Stimulated activated CD8-positive, alpha-beta memory T cell treated with anti-CD3 and anti-CD28 coated beads, Interleukin-15, amount 100 ng/mL, for 24 hours (primary cell): ENCODE measurements at places on chromosomes 3 and 15.

DNA sequence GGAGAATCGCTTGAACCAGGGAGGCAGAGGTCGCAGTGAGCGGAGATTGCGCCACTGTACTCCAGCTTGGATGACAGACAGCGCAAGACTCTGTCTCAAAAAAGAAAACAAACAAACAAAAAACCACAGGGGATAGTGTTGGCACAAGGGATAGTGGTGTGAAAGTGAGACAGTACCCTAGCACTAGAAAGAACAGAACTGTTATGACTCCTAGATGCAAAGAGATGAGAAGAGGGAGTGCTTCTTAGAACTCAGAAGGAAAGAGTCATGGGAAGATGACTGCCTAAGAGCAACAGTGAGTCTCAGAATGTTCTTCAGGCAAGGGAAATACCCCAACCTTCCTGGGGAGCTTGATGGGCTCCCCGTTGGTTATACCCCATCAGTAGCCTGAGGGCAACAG is 17.8 kb upstream of the ZNF770 start:
- DNase-seq: no peak

DNA sequence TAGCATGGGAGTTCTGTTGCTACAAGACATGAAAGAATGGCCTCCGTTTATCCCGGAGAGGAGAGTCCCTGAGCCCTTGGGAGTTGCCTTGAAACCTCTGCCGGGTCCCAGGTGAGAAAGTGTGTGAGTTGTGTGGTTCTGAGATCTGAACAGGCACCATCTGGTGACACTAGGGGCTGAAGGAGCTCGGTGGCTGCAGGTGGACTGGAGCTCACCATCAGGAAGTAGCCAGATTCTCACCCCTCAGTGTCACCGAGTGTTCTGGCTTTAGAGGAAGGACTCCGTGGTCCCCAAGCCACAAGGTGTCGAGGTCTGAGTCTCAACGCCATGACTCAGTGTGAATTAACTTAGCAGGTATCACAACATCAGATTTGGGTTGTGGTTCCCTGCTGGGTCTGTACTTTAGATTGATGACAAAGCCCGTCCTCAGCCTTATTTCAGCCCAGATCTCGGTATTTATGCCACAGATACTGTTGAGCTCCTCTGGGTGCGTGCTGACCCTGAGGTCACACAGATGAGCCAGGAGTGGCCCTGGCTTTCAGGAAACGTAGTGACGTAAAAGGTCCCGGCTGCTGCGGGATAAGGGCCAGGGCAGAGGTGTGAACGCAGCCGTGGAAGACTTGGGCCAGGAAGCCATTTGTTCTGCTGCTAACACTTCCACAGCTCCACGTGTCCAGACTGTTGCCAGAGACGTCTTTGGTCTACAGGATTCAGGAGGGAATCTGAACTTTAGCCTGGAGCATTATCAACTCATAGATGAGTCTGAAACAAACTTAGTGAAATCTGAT is 54.4 kb downstream of the PGPEP1L start:
- no peak for DNase-seq

GRCh38 chr3:106957029-106957428 is 420.2 kb upstream of the CCDC54 start:
- no peak for DNase-seq

DNA sequence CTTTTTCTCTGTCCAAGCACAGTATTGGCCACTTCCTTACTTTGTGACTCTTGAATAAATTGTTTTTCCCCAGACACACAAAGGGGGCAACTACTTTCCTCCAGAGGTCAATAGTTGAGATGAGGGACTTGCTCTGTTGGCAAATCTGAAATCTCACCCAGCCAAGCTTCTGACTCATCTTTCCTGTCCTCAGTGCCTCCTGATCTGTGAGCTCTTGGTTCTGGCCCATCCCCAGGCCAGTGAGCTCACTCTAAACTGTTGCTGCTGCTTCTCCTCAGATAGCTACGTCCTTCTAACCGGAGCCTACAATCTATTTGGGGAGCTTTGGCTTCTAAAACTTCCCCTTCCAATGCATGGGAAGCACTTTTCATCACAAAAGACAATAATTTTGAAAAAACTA is 50.0 kb upstream of the NMD3 start:
- no peak for DNase-seq

GRCh38 chr3:13353936-13354542 is 66.1 kb downstream of the NUP210 start:
- DNase-seq: no peak

DNA sequence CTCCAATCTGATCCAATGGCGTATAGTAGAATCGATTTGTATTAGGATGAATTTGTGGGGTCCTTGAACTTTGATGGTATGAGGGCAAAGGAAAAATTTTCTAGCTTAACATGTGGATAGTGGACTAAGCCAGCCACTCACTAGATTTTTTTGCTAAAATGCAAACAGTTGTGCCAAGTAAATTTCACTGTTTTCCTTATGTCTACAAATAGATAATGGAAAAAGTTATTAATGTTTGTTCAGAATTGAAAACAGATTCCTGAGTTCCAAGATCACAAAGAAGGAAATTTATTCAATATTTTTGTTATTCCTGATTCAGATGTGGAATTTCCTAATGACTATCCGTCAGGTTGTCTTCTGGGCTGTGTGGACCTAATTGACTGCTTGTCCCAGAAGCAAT is 35.2 kb upstream of the ZNF609 start:
- DNase-seq: no peak

DNA sequence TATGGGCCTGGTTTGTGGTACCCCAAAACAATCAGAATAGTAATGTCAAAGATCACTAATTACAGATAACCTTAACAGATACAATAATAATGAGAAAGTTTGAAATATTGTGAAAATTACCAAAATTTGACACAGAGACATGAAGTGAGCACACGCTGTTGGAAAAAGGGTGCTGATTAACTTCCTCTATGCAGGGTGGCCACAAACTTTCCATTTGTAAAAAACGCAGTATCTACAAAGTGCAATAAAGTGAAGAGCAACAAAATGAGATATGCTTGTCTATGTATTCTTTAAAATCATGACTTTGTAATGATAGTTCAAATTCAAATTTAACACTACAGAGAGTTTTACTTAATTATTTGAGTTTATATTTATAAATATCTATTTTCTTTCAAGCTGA is 7.6 kb upstream of the TIGIT start:
- no peak for DNase-seq

DNA sequence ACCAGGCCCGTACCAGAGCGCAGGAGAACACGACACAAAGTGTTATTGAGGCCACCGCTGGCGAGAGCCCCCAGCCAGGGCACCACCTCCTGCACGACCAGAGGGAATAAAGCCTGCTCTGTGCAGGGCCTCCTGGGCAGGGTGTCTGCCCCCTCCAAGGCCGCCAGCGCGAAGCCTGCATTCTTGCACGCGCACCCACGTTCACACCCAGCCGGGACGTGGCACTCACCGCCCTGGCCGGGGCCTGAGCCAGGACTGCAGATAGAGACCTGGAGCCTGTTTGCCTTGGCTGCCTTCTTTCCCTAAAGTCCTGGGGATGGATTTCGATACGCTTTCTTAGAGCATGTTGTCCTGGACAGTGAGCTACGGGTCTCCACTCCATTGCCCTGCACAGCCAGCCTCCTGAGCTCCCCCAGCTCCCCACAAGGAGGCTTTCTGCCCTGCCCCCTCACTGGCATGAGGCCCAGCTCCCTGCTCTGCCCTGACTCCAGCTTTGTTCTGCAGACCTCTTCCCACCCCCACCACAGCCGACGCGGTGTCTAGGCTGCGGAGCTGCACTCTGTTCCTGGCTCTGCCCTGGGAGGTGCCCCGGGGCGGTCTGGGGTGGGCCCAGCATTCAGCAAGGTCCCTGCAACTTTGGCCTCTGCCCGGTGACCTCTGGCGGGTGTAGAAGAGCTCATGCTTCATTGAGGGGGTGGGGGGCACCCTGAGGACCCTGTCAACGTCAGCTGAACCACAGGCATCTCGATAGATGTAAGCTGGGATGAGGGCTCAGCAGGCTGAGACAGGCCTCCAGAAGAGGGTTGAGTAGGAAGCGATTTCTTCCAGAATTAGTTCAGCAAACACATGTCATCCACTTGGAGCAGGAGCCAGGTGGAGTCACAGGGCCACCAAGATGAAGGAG is 145.0 kb downstream of the LRRK1 start:
- DNase-seq: no peak

GRCh38 chr3:152291238-152291637 is 22.5 kb downstream of the MBNL1 start:
- no peak for DNase-seq

GRCh38 chr3:170448584-170448983 is 29.9 kb downstream of the CLDN11 start:
- DNase-seq: no peak

GRCh38 chr15:69926721-69927120 is 171.0 kb downstream of the TLE3 start:
- no peak for DNase-seq

- DNase-seq: no peak
Measured at GRCh38 chr15:45157974-45158373, 28.2 kb downstream of the DUOX1 start.

- no peak for DNase-seq
Measured at GRCh38 chr3:51620543-51620942, 50.5 kb upstream of the TEX264 start.

GRCh38 chr3:130850843-130851242 is 43.0 kb upstream of the ATP2C1 start:
- no peak for DNase-seq

DNA sequence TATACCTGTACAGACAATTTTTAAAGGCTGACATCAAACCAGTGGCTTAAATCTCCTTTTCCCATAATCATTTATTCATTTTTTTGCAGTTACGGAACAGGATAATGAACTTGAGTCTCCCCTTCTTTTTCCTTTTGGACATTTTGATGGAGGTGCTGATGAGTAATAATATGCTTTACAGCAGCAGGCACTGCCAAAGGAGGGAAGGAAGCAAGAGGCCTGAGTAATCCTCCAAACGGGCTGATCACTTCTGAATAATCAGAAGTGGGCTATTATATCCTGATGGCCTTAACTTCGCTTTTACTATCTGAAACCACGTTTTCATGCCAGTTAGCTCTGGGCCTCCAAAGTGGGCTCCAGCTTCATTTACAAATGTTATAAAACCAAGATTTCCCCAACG is 527.2 kb downstream of the FOXP1 start:
- no peak for DNase-seq

DNA sequence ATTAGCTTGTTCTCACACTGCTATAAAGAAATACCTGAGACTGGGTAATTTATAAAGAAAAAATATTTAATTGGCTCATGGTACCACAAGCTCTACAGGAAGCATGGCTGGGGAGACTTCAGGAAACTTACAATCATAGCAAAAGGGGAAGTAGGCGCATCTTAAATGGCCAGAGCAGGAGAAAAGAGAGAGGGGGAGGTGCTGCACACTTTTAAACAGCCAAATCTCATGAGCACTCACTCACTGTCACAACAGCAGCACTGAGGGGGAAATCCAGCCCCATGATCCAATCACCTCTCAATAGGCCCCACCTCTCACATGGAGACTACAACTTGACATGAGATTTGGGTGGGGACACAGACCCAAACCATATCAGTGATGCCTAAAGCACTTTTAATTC is 82.5 kb downstream of the DCLK3 start:
- no peak for DNase-seq

GRCh38 chr15:92602267-92602593 is 53.3 kb downstream of the FAM174B start:
- no peak for DNase-seq

GRCh38 chr15:77596821-77597803 is 35.6 kb downstream of the LINGO1 start:
- DNase-seq: no peak

DNA sequence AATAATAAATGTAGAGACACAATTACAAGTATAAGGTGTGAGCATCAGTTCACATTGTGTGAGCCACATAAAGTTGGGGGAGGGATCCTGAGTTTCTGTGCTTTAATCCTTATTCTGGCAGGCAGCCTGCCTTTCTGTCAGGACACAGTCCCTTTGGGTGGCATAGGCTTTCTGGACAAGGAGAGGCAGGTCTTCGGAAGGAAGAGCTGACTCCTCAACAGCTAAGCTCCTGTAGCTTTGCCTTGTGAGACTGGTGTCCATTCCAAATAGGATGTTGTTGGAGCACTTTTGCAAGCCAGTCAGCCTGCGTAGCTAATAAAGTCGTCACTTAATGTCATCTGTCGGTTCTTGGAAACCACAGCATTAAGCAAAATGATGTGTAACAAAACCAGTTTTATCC is 151.9 kb upstream of the MCTP2 start:
- no peak for DNase-seq

DNA sequence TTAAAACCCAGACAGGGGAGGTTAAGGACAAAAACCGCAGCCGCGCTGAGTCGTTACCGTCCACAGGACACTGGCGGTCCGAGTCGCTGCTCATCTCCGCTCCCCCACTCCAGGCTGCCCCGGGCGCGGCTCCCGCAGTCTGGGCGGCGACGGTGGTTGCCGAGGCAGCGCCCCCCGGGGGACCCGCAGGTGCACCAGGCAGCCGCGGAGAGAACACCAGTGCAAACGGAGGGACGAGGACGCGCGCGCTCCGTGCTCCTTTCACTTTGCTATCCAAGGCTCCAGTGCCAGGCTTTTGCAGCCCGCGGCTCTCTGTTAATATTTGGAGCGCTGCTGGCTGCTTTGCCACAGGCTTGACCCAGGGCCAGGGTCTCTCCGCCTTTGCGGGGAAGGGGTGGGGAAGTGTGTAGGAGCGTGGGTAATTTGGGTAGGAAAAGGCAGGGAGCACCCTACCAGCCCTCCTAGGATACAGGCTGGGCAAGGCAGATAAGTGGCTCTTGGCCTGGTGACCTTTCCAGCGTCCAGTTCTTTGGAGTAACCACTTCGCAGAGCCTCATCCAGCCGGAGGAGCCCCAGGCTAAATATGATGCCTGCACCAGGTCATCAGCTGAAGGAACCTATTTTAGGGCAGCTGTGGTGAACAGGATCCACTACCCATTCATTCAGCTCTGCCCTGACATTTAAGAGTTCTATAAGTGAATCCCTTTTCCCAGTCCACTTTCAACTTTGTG is at the start of gene GADL1:
TSS of gene GADL1 (minus strand) at position 141 of the 731 bp plus-strand sequence. CDS start at position 94, 47 bp downstream.
- DNase-seq: no peak

GRCh38 chr3:131917006-131917405 is 117.8 kb downstream of the CPNE4 start:
- DNase-seq: no peak

DNA sequence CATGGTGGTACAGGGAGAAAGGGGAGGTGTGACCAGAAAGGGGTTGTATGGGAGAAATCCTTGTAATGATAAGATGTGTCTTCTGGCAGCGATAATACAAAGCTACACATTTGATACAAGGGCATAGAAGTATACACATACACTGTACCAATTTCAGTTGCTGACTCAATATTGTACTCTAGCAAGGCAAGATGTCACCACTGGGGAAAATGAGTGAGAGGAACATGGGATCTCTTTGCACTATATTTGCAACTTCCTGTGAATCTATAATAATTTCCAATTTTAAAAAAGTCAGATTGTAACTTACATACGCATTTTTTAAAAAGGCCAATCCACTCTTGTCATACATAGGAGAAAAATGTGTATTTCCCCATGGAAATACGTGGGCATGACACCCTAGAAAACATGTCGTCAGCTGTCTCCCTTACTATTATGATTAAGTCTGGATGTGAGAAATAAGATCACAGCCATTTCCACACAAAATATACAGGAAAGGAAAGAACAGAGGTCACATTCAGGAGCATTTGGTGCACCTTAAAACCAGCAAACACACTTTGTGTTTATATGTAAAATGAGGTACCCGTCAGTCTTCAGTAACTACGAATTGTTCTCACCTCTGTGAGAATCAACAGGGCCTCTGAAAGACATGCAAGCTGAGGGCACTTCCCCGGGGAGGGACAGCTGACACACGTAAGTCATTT is 22.9 kb downstream of the PRR23E start:
- no peak for DNase-seq
